Activated T-helper 9 cell treated with anti-CD3 and anti-CD28 coated beads, Interleukin-2, amount 50 U/mL, for 16 hours (primary cell): ENCODE measurements at places on chromosomes 7 and 10.

- DNase-seq, result no peak
Measured at GRCh38 chr7:96503597-96503996, 181.7 kb upstream of the SLC25A13 start.

DNA sequence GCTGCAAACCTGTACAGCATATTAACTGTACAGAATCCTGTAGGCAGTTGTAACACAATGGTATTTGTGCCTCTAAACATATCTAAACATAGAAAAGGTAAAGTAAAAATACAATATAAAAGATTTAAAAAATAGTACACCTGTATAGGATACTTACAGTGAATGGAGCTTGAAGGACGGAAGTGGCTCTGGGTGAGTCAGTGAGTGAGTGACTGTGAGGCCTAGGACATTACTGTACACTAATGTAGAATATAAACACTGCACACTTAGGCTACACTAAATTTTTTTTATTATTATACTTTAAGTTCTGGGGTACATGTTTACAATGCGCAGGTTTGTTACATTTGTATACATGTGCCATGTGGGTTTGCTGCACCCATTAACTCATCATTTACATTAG lies 97.3 kb upstream of the STK17A start:
- DNase-seq, result no peak

GRCh38 chr10:119441151-119441821 lies 101.2 kb downstream of the RGS10 start:
- DNase-seq, result no peak

DNA sequence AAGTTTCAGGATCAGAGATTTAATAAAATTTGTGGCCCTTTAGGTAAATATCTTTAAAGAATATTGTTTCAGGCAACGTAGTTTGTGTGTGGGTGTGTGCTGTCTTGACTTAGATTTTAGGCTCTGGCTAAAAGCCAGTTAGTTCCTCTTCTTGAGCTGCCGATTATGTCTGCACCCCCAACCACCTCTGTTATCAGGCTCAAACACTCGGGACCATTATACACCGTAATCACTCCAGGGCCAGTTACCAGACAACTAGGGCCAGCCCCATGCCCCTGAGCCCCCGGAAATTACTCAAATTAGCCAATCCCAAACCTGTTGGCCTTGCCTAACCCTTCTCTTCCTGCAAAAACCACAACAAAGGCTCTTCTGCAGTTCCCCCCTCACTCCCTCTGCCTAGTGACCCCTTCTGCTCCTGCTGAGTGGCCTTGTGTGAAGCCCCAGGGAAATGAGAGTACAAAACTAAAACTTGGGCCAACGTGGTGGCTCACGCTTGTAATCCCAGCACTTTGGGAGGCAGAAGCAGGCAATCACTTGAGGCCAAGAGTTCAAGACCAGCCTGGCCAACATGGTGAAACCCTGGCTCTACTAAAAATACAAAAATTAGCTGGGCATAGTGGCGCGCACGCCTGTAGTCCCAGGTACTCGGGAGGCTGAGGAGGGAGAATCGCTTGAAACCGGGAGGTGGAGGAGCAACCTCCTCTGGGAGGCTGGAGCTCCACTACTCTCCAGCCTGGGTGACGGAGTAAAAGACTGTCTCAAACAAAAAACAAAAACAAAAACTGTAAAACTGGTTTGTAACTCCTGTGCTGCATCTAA lies 9.2 kb upstream of the HNRNPF start:
- no peak for DNase-seq

DNA sequence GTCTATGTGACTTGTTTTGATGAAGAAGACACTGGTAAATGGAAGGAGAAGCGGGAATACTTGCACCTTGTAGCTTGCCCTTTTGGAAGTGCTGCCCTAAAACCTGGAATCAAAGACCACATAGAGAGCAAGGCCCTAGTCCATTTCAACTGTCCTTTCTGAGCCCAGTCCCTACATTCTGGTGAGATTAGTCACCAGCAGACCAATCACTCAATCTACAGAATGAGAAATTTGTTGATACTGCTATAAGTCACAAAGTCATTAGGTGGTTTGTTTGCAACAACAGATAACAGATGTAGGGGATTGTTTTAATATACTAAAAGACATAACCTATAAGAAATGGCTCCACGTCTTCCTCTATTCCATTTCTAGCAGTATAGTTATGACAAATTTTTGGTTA lies 33.6 kb downstream of the WASL start:
- no peak for DNase-seq

GRCh38 chr7:142338633-142339501 lies 81.0 kb upstream of the PRSS58 start:
- DNase-seq, result no peak

- no peak for DNase-seq
Measured at GRCh38 chr10:91564508-91564907, 68.4 kb downstream of the PPP1R3C start.

- DNase-seq, result peak; percentile 52
Measured at GRCh38 chr7:3042861-3043489, 692 bp downstream of the CARD11 start.
